Activated CD4-positive, alpha-beta T cell treated with anti-CD3 and anti-CD28 coated beads, Interleukin-2, amount 10 ng/mL, durations not matched to agents 24 days and 14 days (primary cell): ENCODE measurements at places on chromosomes 2 and 18.

GRCh38 chr18:67123901-67124300, 392.6 kb downstream of the DSEL start:
- no peak for DNase-seq

- no peak for DNase-seq
Observed at GRCh38 chr2:157874348-157874747, 1.8 kb downstream of the ACVR1 start.

DNA sequence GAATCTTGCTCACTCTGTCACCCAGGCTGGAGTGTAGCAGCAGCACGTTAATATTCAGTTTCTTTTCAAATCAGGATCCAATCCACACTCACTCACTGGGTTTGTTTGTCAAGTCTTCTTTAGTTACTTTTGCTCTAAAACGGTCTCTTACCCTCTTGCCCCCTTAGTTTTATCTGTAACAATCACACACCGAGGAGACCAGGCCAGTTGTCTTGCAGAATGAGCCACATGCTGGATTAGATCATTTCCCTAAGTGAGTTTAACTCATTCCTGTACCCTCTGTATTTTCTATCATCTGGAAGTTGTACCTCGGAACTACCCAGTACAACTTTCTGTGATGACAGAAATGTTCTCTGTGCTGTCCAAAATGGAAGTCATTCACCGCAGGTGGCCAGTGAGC, 20.7 kb upstream of the TOGARAM2 start:
- DNase-seq: no peak

DNA sequence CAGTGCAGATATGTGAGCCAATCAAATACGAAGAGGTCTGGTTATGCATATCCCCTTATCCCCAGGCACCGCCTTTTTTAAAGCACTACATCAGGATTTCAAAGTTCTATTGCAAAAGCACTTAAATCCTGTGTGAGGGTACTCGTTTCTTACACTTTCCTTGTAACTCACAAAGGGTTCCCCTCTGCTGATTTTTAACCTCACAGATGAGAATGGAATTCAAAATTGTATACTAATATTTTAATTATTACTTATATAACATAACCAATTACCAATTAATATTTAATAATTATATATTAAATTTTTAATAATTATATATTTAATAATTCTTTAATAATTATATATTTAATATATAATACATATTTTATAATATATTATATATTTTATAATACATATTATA, 126.2 kb upstream of the MAPRE2 start:
- DNase-seq: no peak

- no peak for DNase-seq
Observed at GRCh38 chr18:48813321-48813720, 137.4 kb downstream of the SMAD7 start.

DNA sequence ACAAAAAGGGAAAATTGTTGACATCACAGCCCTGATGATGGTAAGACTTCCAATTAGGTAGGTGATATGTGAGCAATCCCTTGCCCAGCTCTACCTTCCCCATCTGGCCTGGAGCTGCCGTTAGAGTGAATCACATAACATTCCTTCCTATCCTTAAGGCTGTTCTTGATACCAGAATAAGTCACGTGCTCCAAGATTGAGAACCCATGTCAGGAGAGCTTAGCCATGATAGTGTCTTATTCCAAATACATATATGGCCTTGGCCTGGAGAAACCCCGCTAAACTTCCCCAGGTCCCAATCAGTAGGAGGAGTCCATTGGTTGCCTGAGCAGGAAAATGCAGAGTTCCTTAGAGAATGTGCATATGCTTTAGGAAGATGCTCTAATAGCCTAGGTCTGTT, 70.0 kb upstream of the ACVR2A start:
- DNase-seq: no peak

GRCh38 chr2:58710795-58711279, 469.7 kb upstream of the FANCL start:
- DNase-seq: no peak

DNA sequence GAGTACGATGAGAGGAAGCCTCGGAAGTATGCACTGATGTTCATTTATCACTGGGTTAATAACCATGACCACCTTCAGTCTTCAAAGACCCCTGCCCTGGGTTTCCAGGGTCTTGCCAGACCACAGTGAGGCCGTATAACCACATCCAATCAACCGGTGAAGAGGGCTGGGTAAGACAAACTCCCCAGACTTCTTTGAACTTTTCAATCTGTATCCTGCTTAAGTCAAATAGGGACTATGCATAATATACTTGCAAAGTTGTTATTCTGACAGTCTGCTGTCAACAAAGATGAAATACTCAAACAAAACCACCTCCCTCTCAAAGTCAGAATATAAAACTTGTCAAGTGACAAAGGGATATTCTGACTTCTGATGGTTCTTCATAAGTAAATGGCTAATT, 54.0 kb downstream of the KLF7 start:
- no peak for DNase-seq

GRCh38 chr2:180706694-180707093, 273.7 kb upstream of the UBE2E3 start:
- DNase-seq: no peak

GRCh38 chr2:16784652-16785051, 119.0 kb upstream of the CYRIA start:
- no peak for DNase-seq

- DNase-seq: no peak
Observed at GRCh38 chr18:40157120-40157519, 1797.9 kb upstream of the PIK3C3 start.

DNA sequence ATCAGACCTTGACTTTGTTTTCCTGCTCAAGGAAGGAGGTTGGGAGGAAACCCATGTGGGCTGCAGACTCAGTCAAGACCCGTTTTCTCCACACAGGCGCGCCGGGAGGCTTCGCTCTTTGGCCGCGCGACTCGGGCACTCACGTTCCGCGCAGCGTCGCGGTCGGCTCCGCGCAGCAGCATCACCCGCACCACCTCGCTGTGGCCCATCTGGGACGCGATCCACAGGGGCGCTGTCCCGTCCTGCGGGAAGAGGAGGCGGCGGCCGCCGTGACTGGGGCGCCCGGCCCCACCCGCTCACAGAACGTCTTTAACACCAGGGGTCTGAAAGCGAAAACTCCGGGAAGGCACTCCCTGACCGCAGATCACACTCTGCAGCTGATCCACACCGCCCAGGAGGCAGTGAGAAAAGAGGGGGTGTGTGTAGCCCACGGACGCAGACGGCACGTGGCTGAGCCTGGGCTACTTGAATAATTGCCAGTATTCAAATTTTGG, 33.1 kb upstream of the NPC1 start:
- DNase-seq: peak; percentile 65

- DNase-seq: no peak
Observed at GRCh38 chr2:162475661-162476060, 131.7 kb downstream of the GCA start.

DNA sequence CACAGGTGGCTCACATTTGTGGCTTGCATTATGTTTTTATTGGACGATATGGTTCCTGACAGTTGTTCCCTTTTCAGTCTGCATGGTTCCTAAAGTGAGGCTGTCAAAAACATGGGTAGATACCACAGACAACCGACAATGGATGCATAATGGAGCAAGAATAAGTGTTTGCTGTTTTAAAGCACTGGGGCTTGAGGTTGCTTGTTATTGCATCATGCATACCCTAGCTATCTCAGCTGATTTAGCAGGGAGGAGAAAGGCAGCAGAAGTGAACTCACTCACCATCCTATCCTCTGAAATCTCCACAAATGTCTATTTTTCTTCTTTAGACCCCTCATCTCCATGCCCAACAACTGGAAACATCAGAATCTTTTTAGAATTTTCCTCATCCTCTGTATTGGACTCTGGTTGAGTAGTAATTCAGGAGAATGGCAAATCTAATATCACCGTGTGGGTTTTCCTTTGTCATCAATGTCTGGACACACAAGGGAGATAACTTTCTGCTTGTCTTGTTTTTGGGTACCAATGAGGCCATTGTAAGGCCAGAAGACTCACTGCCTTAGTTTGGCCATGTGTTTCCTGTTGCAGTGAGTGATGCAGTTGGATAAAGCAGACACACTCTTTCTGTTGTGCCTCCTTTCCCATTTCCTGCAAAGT, 46.7 kb downstream of the FBXO48 start:
- DNase-seq: no peak

DNA sequence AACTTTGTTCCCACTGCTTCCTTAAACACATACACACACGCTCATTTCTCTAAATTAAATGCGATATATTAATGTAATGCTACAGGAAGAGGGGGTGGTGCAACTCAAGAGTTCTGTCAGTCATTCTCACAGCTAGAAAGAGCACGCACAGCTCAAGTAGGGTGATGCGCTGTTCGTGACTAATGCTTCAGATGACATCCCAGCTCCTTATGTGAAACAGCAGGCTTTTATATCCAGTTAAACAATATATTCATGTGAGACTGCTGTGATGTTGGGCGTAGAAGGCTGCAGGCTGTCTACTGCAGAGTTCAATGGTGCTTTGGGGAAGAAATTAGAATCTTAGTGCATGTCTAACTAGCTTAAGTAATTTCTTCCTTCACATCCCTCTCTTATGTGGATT, 912.6 kb upstream of the FSHR start:
- no peak for DNase-seq

- DNase-seq: no peak
Observed at GRCh38 chr2:38394903-38395341, 17.8 kb upstream of the ATL2 start.

GRCh38 chr2:234874347-234875046, 77.3 kb upstream of the SH3BP4 start:
- DNase-seq: no peak

DNA sequence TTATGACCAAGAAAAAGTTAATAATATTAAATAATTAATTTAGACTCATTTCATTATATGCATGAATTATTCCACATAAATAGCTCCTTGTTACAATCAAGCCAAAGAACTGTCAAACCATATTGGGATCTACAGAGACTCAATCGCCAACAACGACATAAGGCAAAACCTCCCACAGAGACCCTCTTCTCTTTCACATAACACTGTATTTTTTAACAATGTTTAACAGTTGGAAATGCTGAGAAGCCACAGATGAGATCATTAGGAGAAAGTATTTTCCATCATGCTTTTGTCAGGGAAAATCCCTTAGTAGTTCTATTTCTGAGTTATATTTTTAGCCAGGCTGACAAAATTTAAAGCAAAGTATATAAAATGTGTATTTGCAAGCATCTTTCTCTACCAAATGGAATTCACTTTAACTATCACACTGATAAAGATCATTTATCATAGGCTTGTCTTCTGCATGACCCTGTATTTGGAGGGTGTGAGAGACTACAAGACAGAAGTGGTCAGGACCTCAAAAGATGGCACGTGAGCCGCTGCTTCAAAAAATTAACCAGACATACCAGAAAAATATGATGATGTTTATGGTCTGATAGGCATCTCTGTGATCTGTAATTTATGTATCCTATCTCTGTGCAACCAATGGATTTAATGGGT, 383.8 kb downstream of the NRXN1 start:
- no peak for DNase-seq

DNA sequence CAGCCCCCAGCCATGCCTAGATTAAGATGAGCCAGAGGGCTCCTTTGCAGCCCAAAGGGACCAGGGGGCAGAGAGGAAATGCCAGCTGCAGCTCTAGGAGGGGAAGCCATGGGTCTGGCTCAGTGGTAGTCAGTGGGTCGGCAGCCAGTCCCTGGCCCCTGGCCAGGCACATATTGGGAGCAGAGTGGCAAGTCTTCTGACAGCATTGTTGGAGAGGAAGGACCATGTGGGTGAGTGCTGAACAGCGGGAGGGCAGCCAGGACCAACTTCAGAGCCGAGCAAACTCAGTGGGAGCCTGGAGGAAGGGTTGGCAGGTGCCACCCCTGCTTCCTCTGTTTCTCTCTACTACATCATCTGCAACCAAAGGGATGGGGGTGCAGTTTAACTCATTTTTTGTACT, 140.5 kb upstream of the PELI1 start:
- DNase-seq: no peak

GRCh38 chr2:201955231-201955630, 78.4 kb upstream of the FZD7 start:
- no peak for DNase-seq

DNA sequence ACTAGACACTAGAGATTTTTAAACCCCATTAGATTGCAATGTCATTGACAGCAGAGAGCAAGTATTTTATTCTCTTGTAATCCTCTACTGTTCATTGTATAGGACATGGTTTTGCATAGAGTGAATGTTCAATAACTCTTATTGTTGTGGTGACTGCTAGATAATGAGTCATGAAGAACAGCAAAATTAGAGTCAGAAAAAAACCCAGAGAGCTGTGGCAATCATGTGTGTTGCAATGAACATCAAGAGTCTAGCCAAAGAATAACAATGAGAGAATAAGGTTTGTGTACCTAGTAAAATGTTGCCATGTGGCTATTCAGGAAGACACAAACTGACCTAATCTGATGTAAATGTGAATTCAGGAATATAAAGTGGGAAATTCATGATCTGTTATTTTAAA, 684.0 kb downstream of the DSC3 start:
- DNase-seq: no peak

GRCh38 chr2:119366161-119366648, 429 bp downstream of the C2orf76 start:
- no peak for DNase-seq

- no peak for DNase-seq
Observed at GRCh38 chr2:65153515-65153914, 23.6 kb upstream of the RAB1A start.

GRCh38 chr2:38581193-38582147, 21.3 kb downstream of the HNRNPLL start:
- peak; percentile 83 for DNase-seq
